Ureter (tissue), 1 donor: ENCODE measurements at places on chromosomes 11 and 22.

DNA sequence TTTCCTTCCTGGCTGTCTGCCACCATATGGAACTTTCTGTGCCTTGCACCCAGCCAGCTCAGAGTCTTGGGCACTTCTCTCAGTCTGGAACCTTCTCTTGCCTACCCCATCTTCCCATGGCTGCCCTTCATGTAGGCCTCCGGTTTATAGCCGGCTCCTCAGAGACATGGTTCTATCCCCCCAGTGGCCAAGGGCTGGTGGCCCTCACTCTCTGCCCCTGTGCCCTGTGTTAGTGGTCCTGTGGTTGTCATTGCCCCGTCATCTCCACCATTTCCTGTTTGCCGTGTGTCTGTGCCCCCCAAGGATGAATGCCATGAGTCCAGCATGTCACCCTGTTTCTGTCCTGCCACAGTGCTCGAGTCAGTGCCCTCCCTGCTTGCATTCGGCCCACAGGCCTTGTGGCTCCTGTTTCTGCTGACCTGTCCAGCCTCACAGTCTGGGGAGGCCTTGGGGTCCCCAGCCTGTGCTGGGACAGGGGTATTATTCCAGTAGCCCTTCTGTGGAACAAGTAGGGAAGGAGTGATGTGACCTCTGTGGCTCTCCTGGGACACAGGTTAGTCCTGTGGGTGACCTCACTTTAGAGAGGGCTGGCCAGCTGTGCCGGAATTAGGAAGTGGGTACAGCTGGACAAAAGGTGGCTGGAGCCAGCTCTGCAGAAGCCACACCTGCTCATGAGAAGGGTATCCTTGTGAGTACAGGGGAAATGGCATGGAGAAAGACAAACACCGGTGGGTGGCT, 30.7 kb downstream of the ST3GAL4 start:
- DNase-seq, result peak; percentile 40

DNA sequence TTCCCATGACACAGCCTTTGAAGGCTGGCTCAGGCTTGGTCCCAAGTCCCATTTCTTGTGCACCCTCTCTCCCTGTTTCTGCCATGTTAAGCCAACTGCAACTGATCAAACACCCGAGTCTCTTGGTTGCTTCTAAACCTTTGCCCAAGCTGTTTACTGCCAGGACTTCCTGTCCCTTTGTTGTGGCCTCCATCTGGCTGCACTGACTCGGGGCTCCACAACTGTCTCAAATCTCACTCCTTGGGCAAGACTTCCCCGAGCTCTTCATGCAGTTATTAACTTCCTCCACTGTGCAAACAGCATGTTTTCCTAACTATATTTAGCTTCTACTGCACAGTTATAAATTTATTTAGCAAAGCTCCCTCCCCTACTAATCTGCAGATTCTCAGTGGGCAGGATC, 4.3 kb downstream of the VPREB1 start:
- no peak for DNase-seq

- no peak for DNase-seq
Observed at GRCh38 chr11:76850815-76851214, 9.9 kb upstream of the ACER3 start.

GRCh38 chr22:46119093-46119728, 31.1 kb upstream of the PPARA start:
- DNase-seq, result no peak

- DNase-seq, result no peak
Observed at GRCh38 chr11:44404736-44405395, 94.9 kb upstream of the ALX4 start.

DNA sequence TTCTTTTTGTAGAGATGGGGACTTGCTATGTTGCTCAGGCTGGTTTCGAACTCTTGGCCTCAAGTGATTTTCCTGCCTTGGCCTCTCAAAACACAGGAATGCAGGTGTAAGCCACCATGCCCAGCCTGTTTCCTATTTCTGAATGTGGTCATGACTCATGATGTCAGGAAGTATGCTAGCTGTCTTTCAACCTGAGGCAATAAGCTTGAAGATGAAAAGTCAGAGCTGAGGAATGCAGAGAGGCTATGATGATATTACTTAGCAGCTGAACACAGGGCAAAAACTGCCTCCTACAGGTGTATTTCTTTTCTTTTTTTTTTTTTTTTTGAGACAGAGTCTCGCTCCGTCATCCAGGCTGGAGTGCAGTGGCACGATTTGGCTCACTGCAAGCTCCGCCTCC, 9.0 kb upstream of the NUCB2 start:
- no peak for DNase-seq

DNA sequence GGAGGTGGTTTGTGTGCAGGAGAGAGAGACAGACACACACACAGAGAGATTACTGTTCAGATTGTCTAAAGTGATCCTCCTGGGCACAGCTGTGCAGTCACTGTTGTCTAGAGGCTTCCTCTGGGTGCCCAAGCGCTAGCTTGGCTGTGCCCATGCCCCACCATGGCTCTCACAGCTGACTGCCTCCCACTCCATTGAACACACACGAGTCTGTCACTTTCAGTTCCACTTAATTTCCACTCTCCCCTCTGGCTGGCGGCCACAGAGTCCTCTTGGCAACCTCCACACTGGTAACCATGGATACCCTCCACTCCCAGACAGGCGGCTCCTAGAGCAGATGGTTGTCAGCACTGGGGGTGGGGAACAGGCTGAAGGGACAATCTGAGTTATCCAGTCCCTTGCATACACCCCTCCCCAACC, 29.1 kb downstream of the MAP6 start:
- DNase-seq, result peak; percentile 72

- DNase-seq, result no peak
Observed at GRCh38 chr22:16601437-16602223, 9.0 kb upstream of the CCT8L2 start.

GRCh38 chr11:134003792-134004495, 47.2 kb upstream of the IGSF9B start:
- DNase-seq, result no peak

- DNase-seq, result no peak
Observed at GRCh38 chr11:3225159-3225758, 6.6 kb upstream of the MRGPRG start.

- no peak for DNase-seq
Observed at GRCh38 chr11:76329084-76329648, 51.8 kb downstream of the THAP12 start.

GRCh38 chr11:48129697-48130395, 86.8 kb upstream of the OR4B1 start:
- no peak for DNase-seq

- DNase-seq, result no peak
Observed at GRCh38 chr11:134017511-134018430, 51.1 kb upstream of the JAM3 start.

DNA sequence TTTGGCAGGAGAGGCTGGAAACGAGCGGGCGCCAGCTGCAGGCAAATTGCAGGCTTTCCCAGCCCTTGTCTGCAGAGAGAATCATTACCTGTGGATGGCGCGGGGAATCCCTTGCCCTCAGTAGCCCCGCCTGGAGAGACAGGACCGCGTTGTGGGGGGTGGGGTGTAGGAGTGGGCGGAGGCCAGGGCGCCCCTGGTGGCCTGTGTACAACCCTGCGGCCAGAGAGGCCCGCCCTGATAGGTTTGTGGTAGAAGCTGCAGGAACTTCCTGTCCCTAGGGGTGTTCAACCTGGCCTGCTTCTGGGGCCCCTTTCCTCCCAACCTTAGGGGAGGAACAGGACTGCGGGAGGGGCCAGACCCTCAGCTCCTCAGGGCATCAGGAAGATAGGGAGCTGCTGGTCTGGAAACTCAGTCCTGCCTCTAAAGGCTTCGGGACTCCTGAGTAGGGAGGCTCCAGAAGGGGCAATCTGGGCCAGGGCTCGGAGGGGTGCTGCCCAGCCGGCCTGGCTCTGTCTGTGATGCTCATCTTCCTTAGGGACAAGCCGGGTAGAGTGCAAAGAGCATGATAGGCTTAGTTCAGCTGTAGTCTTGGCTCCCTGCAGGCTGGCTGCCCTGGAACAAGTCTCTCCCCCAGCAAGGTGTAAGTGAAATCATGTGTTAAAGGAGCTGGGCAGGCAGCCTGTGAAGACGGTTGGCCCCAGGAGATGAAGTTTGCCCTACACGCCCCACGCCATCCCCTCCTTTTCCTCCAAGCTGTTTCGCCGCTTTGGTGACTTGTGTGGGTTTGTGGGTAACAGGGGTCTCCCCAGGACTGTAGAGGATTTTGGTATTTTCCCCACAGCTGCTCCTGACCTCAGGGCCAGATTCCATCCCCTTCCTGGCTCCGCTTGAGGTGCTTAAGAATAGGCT, 24.1 kb upstream of the SUSD2 start:
- peak; percentile 92 for DNase-seq

- DNase-seq, result no peak
Observed at GRCh38 chr11:74677131-74677530, 54.1 kb downstream of the CHRDL2 start.

DNA sequence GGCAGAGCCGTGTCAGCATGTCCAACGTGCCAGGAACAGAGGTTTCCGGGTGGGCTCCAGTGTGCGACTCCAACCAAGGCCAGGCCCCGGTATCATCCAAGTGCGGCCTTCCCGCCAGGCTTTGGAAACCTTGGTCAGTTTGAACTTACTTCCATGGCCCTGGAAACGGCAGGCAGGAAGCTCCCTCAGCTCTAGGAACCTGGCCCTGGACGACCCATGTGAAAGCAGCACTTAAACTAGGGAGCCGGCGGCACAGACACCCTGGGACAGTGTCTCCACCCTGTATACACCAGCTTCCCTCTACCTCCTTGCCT, 65.2 kb downstream of the MYH9 start:
- no peak for DNase-seq

GRCh38 chr22:45190202-45190872, 26.6 kb downstream of the NUP50 start:
- DNase-seq, result no peak

- no peak for DNase-seq
Observed at GRCh38 chr11:22276535-22276934, 61.6 kb upstream of the SLC17A6 start.

- DNase-seq, result no peak
Observed at GRCh38 chr11:26953770-26954392, 40.0 kb upstream of the FIBIN start.

DNA sequence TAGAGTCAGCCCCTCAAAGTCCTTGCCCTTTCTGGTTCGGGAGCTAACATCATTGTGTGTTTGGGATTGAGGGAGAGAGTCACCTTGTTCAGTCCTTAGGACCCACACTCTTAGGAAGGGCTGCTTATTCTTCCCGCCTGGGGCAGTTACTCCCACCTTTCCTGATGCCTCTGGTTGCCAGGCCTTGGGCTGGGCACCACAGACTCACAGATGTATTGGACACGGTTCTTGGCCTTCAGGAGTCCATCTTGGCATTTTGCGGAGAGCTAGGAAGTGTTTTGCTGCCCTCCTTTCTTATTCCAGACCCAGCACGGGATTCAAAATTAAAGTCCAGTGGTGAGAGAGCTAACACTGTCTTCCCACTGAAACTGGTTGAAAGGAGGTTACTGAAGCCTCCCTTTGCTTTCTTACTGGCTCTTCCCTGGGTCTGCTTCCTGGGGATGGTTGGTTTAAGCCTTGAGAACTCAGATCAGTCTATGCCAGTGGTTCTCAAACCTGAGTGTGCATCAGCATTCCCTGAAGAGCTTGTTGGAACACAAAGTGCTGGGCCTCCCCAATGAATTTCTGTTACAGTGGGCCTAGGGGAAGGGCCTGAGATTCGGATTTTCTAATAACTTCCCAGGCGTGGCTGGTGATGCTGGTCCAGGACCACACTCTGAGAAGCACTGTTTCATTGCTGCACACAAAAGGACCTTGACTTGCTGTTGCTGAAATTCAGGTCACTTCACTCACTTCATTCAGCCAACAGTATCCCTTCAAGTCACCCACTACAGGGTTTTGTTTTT, 1.4 kb downstream of the OSBP2 start:
- DNase-seq, result no peak

DNA sequence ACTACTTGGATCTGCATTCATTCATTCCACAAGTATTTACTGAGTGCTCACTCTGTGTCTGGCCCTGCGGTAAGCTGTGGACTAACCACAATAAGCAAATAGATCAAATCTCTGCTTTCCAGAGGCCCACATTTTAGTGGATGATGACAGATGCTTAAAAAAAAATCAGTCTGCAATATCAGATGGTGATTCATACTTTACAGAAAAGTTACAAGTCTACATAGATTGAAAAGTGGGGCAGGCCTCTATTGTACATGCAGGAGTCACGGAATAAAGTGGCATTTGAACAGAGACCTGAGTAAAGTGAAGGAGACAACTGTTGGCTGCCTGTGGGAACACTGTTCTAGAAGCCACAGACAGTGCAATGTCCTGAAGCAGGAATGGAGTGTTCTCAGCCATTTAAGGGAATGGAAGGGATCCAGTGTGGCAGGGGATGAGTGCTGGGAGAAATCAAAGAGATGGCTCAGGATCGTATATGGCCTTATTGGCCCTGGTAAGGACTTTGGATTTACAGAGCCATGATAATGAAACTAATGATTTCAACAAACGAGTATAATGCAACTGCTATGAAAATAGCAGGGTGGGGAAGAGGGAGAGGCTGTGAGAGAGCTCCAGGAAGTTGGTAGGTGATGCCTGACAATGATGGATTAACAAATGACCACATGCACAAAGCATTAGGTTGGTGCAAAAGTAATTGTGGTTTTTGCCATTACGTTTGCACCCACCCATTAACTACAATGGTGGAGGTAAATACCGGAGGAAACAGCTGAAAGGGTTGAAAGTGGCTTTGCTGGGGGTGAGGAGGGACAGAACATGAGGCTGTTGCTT, 31.1 kb downstream of the TMEM45B start:
- DNase-seq, result no peak

GRCh38 chr22:20438678-20439492, 1.3 kb upstream of the SCARF2 start:
- DNase-seq, result no peak

GRCh38 chr11:14789879-14790484, 102.0 kb downstream of the CYP2R1 start:
- DNase-seq, result no peak

DNA sequence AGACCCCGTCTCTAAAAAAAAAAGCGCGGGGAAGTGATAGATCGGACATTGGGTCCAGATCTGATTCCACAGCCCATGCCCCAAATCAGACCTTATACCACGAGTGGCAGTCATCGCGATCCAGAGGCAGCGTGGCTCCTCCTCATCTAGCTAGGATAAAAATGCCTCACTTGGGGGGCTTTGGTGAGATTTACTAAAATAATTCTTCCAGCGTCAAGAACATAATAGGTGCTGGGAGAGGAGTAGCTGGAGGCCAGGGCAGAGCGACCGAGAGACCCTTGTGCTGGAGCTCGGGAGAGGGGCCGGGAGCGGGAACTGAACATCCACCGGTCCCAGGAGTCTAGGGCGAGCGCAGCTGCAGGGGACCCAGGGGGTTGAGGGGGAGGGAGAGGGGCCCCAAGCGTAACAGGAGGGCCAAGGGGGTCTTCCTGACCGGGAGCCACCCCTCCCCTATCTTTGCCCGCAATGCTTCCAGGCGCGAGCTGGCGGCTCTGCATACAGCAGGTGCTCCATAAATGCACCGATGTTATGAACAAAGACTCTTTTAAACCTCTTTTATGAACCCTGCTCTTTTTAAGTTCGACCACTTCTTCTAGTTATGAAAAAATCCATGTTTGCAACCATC, 823 bp upstream of the CPT1A start:
- no peak for DNase-seq

GRCh38 chr11:30758946-30759504, 172.9 kb upstream of the MPPED2 start:
- DNase-seq, result no peak

DNA sequence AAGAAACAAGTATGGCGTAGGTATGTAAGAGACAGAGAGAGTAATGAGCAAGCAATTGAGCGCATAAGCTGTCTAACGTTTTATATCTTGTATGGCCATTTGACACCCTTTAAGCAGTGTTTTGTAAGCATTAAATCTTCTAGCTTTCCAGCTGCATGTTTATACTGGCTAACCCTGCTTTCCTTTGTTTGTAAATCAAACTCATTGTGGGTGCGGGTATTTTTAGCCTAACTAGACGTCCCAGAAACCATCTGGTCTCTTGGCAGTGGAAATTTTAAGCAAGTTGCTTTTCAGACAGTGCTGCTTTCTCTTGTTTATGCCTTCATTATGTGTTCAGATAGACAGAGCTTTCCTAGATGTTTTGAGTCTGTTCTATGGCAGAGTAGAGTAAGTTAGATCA, 73.5 kb downstream of the RNF169 start:
- DNase-seq, result no peak
